Esophagus squamous epithelium (tissue), 5 donors: ENCODE measurements at places on chromosomes 11 and 22. TPM values are rescaled to one million over a fixed set of nuclear protein-coding genes. Genes with fewer than 3 reads are reported as not detected.

The IGF2 gene
- total RNA-seq = 35.3 TPM

The LIF gene
- 0.09 TPM for total RNA-seq

The RNASEH2C gene
- 59.5 TPM for total RNA-seq

- no peak overlapping the region for H3K4me3 ChIP-seq
- no peaks in the 10 kb centered on the region for H3K36me3 ChIP-seq
- H3K27ac ChIP-seq = no peak overlapping the region
Observed at GRCh38 chr11:107731941-107732688, 20.3 kb upstream of the SLN start.

- H3K36me3 ChIP-seq = peaks cover 99% of the 10 kb centered on the region
- H3K4me3 ChIP-seq = no peak overlapping the region
- no peak overlapping the region for H3K27ac ChIP-seq
- H3K4me1 ChIP-seq = peaks cover 5% of the 10 kb centered on the region
Observed at GRCh38 chr22:37918580-37919270, 12.6 kb downstream of the MICALL1 start.

GRCh38 chr22:38049812-38050619 lies 7.2 kb upstream of the PICK1 start:
- H3K4me1 ChIP-seq = peaks cover 2% of the 10 kb centered on the region
- no peak overlapping the region for H3K4me3 ChIP-seq
- no peak overlapping the region for H3K27ac ChIP-seq
- DNase-seq = no peak
- H3K36me3 ChIP-seq = no peaks in the 10 kb centered on the region

- H3K27me3 ChIP-seq = no peaks in the 10 kb centered on the region
- no peak for DNase-seq
- no peak overlapping the region for H3K27ac ChIP-seq
- H3K36me3 ChIP-seq = no peaks in the 10 kb centered on the region
Observed at GRCh38 chr11:125136001-125136400, 24.6 kb upstream of the TMEM218 start.

GRCh38 chr22:30187529-30188407 lies 58.8 kb downstream of the LIF start:
- H3K4me1 ChIP-seq = peaks cover 6% of the 10 kb centered on the region
- no peak overlapping the region for H3K4me3 ChIP-seq
- H3K36me3 ChIP-seq = no peaks in the 10 kb centered on the region
- DNase-seq = no peak
- H3K27ac ChIP-seq = no peak overlapping the region

- H3K27me3 ChIP-seq = peaks cover 29% of the 10 kb centered on the region
- peaks cover 32% of the 10 kb centered on the region for H3K4me1 ChIP-seq
- H3K4me3 ChIP-seq = no peak overlapping the region
- H3K27ac ChIP-seq = no peak overlapping the region
- no peak for DNase-seq
Observed at GRCh38 chr11:114277637-114278341, 18.4 kb upstream of the NNMT start.

GRCh38 chr11:25890626-25891260 lies 441.2 kb upstream of the ANO3 start:
- H3K4me1 ChIP-seq = no peaks in the 10 kb centered on the region
- no peaks in the 10 kb centered on the region for H3K36me3 ChIP-seq
- no peaks in the 10 kb centered on the region for H3K27me3 ChIP-seq
- no peak overlapping the region for H3K27ac ChIP-seq
- DNase-seq = no peak
- no peak overlapping the region for H3K4me3 ChIP-seq

- no peak overlapping the region for H3K27ac ChIP-seq
- H3K27me3 ChIP-seq = no peaks in the 10 kb centered on the region
- no peak for DNase-seq
- H3K4me1 ChIP-seq = peaks cover 4% of the 10 kb centered on the region
- no peak overlapping the region for H3K4me3 ChIP-seq
Observed at GRCh38 chr11:35892166-35892565, 51.7 kb upstream of the LDLRAD3 start.

DNA sequence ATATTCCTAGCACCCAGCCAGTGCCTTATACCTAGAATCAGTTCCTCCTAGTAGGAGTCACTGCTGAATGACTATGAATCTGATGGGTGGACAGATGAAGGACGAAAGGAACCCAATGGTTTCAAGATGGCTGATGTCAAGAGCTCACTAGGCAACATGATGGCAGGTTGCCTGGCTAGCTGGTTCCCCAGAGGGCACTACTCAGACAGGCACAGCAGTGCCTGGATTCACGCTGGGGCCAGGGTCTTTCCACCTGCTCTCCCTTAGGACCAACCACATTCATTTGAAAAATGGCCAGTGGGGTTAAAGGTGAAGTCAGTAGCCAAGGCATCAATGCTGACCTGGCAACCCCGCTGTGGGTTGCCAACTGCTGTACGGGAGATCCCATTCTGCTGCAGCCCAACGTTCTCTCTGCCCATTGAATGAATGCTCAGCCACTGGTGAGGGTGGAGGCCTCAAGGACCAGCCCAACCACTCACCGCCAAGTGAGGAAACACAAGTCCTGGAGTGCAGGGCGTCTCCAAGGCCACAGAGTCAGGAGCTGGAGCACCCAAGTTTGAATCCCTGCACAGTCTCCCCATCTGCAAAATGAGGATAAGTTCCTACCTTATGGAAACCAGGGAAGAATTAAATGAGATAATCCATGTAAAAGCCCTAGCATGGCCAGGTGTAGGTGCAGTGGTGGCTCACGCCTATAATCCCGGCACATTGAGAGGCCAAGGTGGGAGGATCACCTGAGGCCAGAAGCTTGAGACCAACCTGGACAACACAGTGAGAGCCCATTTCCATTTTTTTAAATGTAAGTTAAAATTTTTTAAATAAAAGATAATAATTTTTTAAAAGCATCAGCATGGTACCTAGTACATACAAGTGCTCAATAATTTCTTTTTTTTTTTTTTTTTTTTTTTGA lies 12.4 kb downstream of the MYH9 start:
- no peak overlapping the region for H3K4me3 ChIP-seq
- peaks cover 82% of the 10 kb centered on the region for H3K4me1 ChIP-seq
- DNase-seq = no peak
- H3K27me3 ChIP-seq = no peaks in the 10 kb centered on the region

GRCh38 chr11:70297341-70297740 lies 26.9 kb downstream of the PPFIA1 start:
- no peaks in the 10 kb centered on the region for H3K4me1 ChIP-seq
- peaks cover 5% of the 10 kb centered on the region for H3K36me3 ChIP-seq
- no peak overlapping the region for H3K4me3 ChIP-seq
- H3K27ac ChIP-seq = no peak overlapping the region

DNA sequence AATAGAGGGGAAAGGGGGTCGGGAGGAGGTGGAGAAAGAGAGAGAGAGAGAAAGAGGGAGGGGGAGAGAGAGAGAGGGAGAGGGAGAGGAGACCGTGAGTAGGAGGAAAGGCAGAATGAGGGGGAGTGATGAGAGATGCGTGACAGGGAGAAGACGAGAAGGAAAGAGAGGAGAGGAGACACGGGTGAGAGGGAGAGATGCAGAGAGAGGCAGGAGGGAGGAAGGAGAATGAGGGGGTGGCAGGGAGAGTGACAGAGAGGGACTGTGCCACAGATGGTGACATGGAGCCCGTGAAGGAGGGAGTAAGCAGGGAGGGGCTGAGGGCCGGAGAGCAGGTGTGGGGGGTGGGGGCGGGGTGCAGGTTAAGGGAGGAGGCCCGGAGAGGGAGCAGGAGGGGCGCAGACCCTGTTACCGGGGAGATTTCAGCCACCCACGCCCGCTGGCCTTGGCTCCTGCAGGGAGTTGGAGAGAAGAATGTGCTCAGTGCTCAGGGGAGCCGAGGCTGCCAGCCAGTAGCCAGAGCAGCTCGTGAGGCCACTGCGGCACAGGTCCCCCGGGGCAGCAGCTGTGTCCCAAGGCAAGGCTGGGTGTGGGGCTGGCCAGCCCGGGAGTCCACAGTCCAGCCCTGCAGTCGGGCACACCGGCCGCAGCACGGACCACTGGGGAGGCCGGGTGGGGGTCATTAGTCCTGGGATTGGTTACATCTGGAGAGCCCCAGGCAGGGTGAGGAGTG lies at the start of gene SSTR3:
TSS of gene SSTR3 (minus strand) at position 304 of the 733 bp plus-strand sequence. CDS start 4,674 bp downstream, outside the sequence.
- DNase-seq = no peak
- no peaks in the 10 kb centered on the region for H3K27me3 ChIP-seq
- H3K27ac ChIP-seq = no peak within 1 kb of the TSS
- no peak within 1 kb of the TSS for H3K4me3 ChIP-seq
- no peaks in the 10 kb centered on the region for H3K36me3 ChIP-seq

- DNase-seq = no peak
- H3K4me3 ChIP-seq = no peak overlapping the region
- H3K36me3 ChIP-seq = peaks cover 5% of the 10 kb centered on the region
- no peak overlapping the region for H3K27ac ChIP-seq
- H3K27me3 ChIP-seq = no peaks in the 10 kb centered on the region
Observed at GRCh38 chr11:75852406-75853017, 37.5 kb downstream of the UVRAG start.

DNA sequence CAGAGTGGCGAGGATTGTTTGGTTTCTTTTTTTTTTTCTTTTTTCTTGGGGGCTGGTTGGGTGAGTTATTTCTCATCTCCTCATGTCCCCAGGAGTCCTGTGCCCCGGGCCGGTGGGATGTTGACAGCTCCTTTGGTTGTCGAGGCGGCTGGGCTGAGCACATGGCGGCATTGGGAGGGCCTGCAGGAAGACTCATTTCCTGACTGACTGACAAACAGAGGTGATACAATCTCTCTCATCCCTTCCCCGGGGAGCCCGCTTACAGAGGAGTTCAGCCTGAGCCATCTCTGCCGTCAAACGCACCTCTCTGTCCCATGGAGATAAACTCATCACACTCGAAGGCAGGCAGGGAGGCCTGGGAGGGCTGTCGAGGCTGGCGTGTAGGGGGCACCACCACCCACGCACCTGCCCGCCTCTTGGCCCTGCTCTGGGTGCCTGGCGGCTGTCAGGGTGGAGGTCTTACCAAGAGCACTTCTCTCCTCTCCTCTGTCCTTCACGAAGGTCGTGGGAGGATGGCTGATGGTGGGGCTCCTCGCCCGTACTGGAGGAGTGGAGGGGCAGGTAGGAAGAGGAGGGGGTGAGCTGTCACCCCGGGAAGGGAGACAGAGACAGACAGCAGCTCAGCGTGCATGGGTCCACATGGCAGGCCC lies 60.0 kb upstream of the NECTIN1 start:
- H3K27me3 ChIP-seq = no peaks in the 10 kb centered on the region
- H3K36me3 ChIP-seq = no peaks in the 10 kb centered on the region
- no peaks in the 10 kb centered on the region for H3K4me1 ChIP-seq
- no peak overlapping the region for H3K27ac ChIP-seq
- H3K4me3 ChIP-seq = no peak overlapping the region

DNA sequence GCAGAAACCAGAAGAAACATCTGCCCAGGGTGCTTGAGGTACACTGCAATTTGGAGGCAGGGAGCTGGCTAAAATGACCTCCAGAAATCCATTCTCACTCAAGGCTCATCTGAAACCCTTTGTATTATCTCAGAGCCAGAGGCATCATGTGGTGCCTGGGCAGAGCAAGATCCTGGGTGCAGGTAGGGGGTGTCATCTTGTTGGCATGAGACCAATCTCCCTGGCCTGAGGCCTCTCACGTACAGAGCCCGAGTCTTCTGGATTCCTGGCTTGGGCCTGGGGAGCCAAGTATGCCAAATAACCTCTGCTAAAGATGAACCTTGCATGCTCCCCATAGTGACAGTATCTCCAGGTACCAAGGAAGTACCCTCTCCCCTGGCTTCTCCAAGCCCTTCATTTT lies 2.4 kb downstream of the LMO1 start:
- no peak for DNase-seq
- H3K4me1 ChIP-seq = peaks cover 38% of the 10 kb centered on the region
- H3K4me3 ChIP-seq = no peak overlapping the region
- H3K27ac ChIP-seq = no peak overlapping the region
- peaks cover 15% of the 10 kb centered on the region for H3K27me3 ChIP-seq

- peaks cover 3% of the 10 kb centered on the region for H3K27me3 ChIP-seq
- no peak overlapping the region for H3K4me3 ChIP-seq
- no peak overlapping the region for H3K27ac ChIP-seq
- H3K4me1 ChIP-seq = no peaks in the 10 kb centered on the region
Observed at GRCh38 chr11:116651737-116652237, 121.0 kb downstream of the BUD13 start.

GRCh38 chr11:69429716-69430491 lies 51.6 kb upstream of the LINC01488 start:
- no peaks in the 10 kb centered on the region for H3K36me3 ChIP-seq
- no peak for DNase-seq
- H3K27ac ChIP-seq = no peak overlapping the region
- no peaks in the 10 kb centered on the region for H3K4me1 ChIP-seq
- H3K27me3 ChIP-seq = no peaks in the 10 kb centered on the region

DNA sequence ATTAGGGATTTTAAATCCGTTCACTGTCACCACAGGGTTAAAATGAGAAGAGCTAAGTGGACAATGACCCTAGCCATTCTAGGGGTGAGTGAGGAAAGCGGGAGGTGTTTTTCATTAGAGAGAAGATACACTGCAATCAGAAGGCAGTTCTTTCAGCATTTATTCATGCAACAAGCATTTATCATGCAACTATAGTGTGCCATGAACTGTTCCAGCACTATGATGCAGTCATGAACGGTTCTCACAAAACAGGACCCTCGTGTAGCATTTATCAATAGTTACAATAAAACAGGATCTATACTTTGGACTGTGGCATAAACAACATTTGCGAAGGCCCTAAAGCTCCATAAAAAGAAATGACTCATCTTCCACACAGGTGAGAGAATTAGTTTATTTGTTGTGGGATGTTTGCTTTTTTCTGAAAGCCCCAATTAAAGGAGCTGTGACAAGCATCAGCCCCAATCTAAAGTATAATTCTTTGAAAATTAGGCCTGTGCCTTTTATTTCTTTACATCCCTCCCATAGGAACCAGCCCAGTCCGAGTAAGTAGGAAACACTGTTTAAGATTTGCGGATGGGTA lies 51.5 kb downstream of the PAMR1 start:
- H3K27ac ChIP-seq = no peak overlapping the region
- H3K4me3 ChIP-seq = no peak overlapping the region
- peaks cover 24% of the 10 kb centered on the region for H3K27me3 ChIP-seq

DNA sequence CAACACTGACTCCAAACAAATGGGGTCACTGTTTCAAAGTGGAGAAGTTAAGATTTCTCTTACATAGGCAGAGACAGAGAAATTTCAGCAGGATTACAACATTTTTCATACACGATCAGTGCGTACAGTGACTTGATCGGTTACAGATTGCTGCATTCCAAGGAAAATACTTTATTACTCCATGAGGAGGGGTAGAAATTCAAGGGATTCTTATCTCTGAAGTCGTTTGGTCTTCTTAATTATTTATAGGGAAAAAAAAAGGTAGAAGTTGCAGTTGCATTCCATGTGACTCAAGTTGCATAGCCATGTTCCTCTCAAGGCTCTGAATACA lies 10.7 kb upstream of the SMIM38 start:
- H3K36me3 ChIP-seq = peaks cover 5% of the 10 kb centered on the region
- H3K4me3 ChIP-seq = no peak overlapping the region
- no peaks in the 10 kb centered on the region for H3K27me3 ChIP-seq
- H3K4me1 ChIP-seq = peaks cover 20% of the 10 kb centered on the region
- DNase-seq = no peak
- H3K27ac ChIP-seq = peak overlapping the region; percentile 12

- no peaks in the 10 kb centered on the region for H3K27me3 ChIP-seq
- H3K27ac ChIP-seq = peak overlapping the region; percentile 93
Observed at GRCh38 chr11:111925953-111926352, 7.2 kb downstream of the C11orf52 start.
